ENCODE measurements at places on chromosomes 11 and 22.
A peak's percentile ranks its signal among the peaks of the same experiment; 100 is the strongest.

GRCh38 chr22:21917181-21917958, 35.3 kb downstream of the PPM1F start:
- DNase-seq = peak; percentile 80

DNA sequence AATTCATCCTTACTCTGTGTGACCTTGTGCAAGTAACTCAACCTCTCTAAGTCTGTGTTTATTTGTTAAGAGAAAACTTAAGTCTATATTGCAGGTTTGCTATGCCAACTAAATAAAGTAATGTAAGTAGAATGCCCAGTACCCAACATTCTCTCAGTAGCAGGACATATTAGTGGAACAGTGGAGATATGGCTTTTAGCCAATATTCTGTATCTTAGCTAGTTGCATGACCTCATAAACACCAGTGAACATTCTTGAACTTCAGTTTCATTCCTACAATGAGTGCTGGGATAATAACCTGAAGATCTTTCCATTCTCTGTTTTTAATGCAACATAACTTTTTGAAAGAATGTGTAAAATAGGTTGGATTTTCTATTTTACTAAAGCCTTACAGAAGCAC, 77.0 kb downstream of the RAB38 start:
- DNase-seq = no peak

- no peak for DNase-seq
Observed at GRCh38 chr11:11587122-11587521, 34.7 kb downstream of the GALNT18 start.

- DNase-seq = no peak
Observed at GRCh38 chr22:40922484-40923303, 28.5 kb upstream of the RBX1 start.

GRCh38 chr11:132361011-132361550, 990.7 kb downstream of the NTM start:
- no peak for DNase-seq

DNA sequence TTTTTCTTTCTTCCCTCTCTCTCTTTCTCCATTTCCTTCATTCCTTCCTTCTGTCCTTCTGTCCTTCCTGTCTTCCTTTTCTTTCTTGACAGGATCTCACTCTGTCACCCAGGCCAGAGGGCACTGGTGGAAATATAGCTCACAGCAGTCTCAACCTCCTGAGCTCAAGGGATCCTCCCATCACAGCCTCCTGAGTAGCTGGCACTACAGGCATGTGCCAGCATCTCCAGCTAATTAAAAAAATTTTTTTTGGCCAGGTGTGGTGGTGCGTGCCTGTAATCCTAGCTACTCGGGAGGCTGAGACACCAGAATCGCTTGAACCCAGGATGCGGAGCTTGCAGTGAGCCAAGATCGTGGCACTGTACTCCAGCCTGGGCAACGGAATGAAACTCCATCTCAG, 4.8 kb upstream of the DUSP8 start:
- no peak for DNase-seq

DNA sequence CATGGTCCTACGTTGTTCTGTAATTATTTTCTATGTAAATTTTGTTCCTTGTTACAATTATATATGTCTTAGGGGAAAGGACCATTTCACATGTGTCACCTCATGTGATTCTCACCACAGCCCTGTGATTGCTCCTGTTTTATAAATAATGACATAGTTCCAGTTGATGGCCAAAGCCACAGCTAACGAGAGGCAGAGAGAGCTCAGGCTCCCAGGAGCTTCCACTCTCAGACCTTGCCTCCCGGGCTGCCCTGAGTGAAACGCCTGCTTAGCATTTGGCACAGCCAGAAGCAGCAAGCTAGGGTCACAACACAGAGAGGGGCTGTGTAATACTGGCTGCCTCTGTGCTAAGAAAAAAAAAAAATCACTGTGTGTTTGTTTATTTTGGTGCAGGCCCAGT, 5.9 kb downstream of the TMEM121B start:
- no peak for DNase-seq

DNA sequence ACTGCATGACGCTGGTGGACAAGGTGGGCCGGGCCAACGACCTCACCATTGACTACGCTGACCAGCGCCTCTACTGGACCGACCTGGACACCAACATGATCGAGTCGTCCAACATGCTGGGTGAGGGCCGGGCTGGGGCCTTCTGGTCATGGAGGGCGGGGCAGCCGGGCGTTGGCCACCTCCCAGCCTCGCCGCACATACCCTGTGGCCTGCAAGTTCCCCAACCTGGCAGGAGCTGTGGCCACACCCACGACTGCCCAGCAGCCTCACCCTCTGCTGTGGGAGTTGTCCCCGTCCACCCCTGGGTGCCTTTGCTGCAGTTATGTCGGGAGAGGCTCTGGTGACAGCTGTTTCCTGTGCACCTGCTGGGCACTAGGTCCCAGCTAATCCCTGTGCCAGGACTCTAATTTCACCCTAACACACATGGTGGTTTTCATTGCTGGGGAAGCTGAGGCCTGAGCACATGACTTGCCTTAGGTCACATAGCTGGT, 49.0 kb upstream of the PPP6R3 start:
- DNase-seq = no peak

GRCh38 chr11:64152841-64153691, 12.8 kb downstream of the MACROD1 start:
- peak; percentile 38 for DNase-seq

DNA sequence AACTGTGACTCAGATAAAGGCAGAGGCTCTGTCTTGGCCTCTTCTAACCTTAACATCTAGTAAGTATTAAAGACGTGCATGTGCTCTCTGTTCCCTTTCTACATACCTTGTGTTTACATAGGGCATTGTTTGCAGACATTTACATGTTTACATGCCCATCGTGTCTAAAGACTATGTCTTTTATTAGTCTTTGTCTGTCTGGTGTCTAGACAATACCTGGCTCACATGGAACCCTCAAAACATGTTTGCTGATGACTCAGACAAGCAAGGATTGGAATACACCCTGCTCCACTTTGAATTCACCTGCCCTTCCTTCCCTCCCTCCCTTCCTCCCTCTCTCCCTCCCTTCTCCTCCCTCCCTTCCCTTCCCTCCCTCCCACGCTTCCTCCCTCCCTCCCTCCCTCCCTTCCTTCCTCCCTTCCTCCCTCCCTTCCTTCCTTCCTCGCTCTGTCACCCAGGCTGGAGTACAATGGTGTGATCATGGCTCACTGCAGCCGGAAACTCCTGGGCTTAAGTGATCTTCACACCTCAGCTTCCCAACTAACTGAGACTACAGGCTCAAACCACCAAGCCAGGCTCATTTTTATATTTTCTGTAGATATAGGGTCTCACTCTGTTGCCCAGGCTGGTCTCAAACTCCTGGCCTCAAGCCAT, 23.7 kb upstream of the SORL1-AS1 start:
- no peak for DNase-seq

GRCh38 chr11:116918925-116919655, 81.7 kb upstream of the APOA1 start:
- DNase-seq = no peak
